Camera-type eye (tissue), 1 donor: ENCODE measurements at places on chromosomes 2 and 18. TPM values are rescaled to one million over a fixed set of nuclear protein-coding genes. Genes with fewer than 3 reads are reported as not detected.

Gene HAT1
- 63.2 TPM for total RNA-seq

Gene RETREG2
- total RNA-seq: 66.2 TPM

Gene CPO
- total RNA-seq: not detected

Gene CIB4
- total RNA-seq: not detected

Gene SERPINB10
- 1.3 TPM for total RNA-seq

Gene CCDC150
- total RNA-seq: 5.6 TPM

Gene CD8B2
- 0.11 TPM for total RNA-seq

Gene SPDYA
- 3.7 TPM for total RNA-seq

Gene RAB27B
- 8.7 TPM for total RNA-seq

Gene FER1L5
- 0.60 TPM for total RNA-seq

Gene MTIF2
- total RNA-seq: 22.8 TPM

Gene CELF4
- total RNA-seq: 41.2 TPM

Gene OTOF
- total RNA-seq: 0.66 TPM

Gene RIT2
- 0.38 TPM for total RNA-seq

Gene NDC80
- total RNA-seq: 10.5 TPM

Gene SPATA3
- total RNA-seq: not detected

Gene FBXO15
- 4.5 TPM for total RNA-seq

Gene MYOM1
- total RNA-seq: 40.7 TPM

Gene FTCDNL1
- 2.3 TPM for total RNA-seq

Gene IL1R1
- total RNA-seq: 19.4 TPM

Gene INPP1
- 17.2 TPM for total RNA-seq

Gene NYAP2
- 8.2 TPM for total RNA-seq

Gene CYP26B1
- total RNA-seq: 12.8 TPM

Gene SOX11
- total RNA-seq: 58.1 TPM

Gene CYP1B1
- total RNA-seq: 116 TPM

Gene VSNL1
- 12.9 TPM for total RNA-seq

Gene SCN7A
- 19.0 TPM for total RNA-seq

Gene ASB18
- not detected for total RNA-seq

Gene CERKL
- 39.1 TPM for total RNA-seq
